Hematopoietic multipotent progenitor cell (in vitro differentiated cells): ENCODE measurements at places on chromosomes 4 and X. TPM values are rescaled to one million over a fixed set of nuclear protein-coding genes. Genes with fewer than 3 reads are reported as not detected.

DNA sequence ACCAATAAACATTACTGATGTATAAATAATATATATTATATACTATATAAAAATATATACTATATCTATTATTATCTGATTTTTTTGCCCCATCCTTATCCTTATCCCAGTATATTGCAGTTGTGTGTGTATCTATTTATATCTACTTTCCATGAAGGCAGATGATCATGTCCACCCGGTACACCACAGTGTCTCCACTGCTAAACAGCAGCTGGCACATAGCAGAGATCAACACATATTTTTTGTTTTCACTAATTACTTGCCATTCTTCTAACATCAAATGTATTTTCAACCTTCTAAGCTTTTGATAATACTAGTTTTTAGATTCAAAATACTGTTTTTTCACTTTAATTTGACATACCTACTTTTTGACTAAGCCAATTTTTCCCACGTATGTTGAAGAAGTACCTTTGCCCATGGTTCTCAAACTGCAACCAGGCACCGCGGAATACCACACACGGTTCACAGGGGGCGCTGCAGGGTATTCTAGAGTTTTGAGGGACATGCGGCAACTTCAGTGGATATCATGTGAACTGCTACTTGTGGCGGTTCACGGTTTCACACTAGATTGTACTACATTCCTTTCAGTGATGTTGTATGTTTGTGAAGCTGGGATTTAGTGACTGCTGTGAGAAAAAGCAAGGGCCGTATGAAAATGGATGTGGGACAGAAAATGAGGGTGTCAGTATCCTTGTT, 182.5 kb upstream of the NPY2R start:
- peak; percentile 21 for DNase-seq

DNA sequence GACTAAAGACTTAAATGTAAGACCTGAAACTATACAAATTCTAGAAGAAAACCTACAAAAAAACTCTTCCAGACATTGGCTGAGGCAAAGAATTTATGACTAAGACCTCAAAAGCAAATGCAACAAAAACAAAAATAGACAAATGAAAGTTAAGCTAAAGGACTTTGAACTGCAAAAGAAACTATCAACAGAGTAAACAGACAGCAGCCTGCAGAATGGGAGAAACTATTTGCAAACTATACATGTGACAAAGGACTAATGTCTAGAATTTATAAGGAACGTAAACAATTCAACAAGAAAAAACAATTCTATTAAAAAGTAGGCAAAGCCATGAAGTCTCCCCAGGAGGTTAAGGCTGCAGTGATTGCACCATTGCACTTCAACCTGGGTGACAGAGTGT, 9.1 kb downstream of the FAM47E start:
- no peak for DNase-seq

GRCh38 chr4:175469514-175469913, 342.6 kb downstream of the GPM6A start:
- no peak for DNase-seq

DNA sequence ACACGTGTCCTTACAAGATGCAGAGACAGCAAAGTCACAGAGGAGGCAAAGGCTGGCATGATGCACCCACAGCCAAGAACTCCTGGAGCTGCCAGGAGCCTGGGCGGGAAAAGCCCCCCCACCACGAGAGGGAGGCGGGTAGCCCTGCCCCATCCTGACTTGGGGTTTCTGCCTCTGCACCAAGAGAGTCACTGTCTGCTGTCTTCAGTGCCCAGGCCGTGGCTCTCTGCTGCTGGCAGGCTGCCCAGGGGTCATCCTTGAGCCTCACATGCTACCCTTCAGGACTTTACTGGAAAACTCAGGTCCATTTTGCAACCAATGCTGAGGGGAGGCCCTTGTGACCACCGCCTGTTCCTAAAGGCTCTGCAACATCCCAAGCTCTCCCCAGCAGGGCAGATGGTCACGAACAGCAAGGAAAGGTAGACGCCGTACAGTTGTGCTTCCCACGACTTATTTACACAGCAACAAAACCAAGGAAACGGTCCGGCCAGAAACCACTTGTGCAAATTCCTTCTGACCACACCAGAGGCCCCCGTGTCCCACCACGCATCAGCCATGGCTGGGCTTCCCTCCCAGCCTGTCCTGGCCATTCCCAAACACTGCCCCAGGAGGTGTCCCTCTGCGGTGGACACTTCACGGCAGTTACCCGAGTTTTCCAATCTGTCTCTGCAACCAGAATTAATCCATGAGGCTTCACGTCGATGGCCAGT, 56.9 kb downstream of the ACOX3 start:
- DNase-seq: no peak

GRCh38 chr4:86991994-86992393, 57.2 kb downstream of the AFF1 start:
- no peak for DNase-seq

DNA sequence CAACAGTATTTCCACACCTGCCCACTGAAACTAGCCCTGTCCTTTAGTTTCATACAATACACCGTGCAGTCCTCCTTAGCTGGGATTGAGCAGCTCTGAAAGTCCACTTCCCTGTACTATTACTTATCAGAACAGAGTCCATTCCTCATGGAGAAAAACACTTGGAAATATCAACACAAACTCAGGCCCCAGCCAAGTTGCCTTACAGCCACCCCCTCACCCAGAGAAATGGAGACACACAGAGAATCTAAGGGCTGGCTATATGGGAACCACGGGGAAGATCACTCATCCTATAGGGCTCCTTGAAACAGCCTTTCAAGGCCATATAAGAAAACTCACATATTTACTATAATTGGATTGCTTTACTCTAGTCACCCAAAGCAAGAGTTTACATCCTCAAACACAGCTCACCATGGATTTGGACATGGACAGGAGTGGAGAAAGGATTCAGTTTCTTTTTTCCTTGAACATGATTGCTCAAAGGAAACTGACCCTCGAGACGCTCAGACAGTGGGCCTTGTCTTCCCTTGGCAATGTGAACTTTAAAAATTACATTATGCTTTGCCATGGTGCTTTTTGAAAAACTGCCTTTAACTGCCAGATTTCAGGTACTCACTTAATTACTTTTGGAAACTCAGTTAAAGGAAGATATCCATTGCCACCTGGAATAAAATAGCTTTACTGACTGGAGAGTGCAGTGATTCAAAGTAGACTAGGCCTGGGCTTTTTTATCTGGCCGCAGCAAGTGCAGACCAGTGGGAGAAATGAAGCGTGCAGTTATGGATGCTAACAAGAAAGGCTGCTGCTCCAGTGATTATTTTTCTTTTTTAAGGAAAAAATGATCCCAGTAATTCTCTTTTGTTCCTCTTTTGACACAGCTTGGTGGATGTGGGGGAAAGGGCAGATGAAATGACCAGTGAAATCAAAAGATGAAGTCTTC, 1.6 kb downstream of the SCARB2 start:
- no peak for DNase-seq

GRCh38 chr4:102901804-102902203, 33.0 kb downstream of the CISD2 start:
- no peak for DNase-seq

- no peak for DNase-seq
These were observed 75.4 kb downstream of the DCHS2 start for GRCh38 chr4:154416190-154416547.

- no peak for DNase-seq
These were observed 485.8 kb upstream of the ATOH1 start for GRCh38 chr4:93342738-93343137.

- DNase-seq: no peak
These were observed 481.0 kb downstream of the SPRY1 start for GRCh38 chr4:123877551-123877950.

IRS4 gene
- total RNA-seq: not detected

ARMCX1 gene
- total RNA-seq: 19.9 TPM

XK gene
- 1.6 TPM for total RNA-seq

PNMA6F gene
- total RNA-seq: not detected

AMMECR1 gene
- total RNA-seq: 5.9 TPM

SUPT20HL2 gene
- total RNA-seq: not detected

HTN1 gene
- total RNA-seq: not detected

PABPC5 gene
- under 0.01 TPM for total RNA-seq
